ENCODE measurements at places on chromosomes 5 and 9.

DNA sequence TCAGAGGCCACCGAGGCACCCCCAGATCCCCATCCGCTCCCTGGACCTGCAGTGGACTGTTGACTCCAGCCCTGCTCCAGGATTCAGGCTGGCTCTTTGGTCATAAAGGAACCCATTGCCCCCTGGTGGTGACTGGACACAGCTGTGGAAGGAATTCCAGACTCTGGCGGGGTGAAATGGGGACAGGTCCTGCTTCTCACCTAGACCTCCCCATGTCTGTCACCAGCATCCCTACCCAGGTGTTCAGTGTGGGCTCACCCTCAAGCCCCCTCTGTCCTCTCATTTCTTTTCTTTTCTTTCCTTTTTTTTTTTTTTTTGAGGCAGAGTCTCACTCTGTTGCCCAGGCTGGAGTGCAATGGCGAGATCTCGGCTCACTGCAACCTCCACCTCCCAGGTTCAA is 25.5 kb upstream of the STXBP1 start:
- DNase-seq = peak; percentile 78

DNA sequence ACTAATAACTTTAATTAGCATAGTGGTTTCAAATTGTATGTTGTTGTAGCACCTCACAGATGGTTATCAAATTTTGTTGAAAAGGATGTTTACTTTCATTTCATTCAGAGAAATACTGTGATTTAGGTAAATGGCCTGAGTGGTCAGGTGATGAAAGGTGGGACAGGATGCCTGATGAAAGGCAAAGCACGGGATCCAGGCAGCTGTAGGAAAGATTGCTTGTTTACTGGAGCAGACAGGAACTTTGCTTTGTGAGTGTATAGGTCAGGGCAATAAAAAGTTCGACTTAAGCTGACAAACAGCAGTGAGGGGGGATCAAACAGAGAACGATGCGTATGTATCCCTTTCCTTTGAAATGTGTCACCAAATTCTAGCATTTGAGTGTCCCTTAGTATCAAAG is 19.0 kb downstream of the KIAA1958 start:
- DNase-seq = no peak

- no peak for DNase-seq
These were observed 33.5 kb downstream of the INSYN2B start for GRCh38 chr5:169946743-169947295.

GRCh38 chr5:102668220-102668932 is 86.7 kb upstream of the PAM start:
- no peak for DNase-seq

GRCh38 chr5:88391116-88391515 is 122.5 kb upstream of the TMEM161B start:
- no peak for DNase-seq

GRCh38 chr5:31783731-31784130 is 144.8 kb downstream of the PDZD2 start:
- no peak for DNase-seq

- DNase-seq = no peak
These were observed 222.2 kb downstream of the NDUFS4 start for GRCh38 chr5:53782620-53783019.

- DNase-seq = no peak
These were observed 133.3 kb upstream of the ELL2 start for GRCh38 chr5:96094904-96095303.

GRCh38 chr5:162573758-162574157 is 506.2 kb downstream of the GABRG2 start:
- DNase-seq = no peak

GRCh38 chr5:82698026-82698425 is 379.2 kb downstream of the TMEM167A start:
- no peak for DNase-seq

DNA sequence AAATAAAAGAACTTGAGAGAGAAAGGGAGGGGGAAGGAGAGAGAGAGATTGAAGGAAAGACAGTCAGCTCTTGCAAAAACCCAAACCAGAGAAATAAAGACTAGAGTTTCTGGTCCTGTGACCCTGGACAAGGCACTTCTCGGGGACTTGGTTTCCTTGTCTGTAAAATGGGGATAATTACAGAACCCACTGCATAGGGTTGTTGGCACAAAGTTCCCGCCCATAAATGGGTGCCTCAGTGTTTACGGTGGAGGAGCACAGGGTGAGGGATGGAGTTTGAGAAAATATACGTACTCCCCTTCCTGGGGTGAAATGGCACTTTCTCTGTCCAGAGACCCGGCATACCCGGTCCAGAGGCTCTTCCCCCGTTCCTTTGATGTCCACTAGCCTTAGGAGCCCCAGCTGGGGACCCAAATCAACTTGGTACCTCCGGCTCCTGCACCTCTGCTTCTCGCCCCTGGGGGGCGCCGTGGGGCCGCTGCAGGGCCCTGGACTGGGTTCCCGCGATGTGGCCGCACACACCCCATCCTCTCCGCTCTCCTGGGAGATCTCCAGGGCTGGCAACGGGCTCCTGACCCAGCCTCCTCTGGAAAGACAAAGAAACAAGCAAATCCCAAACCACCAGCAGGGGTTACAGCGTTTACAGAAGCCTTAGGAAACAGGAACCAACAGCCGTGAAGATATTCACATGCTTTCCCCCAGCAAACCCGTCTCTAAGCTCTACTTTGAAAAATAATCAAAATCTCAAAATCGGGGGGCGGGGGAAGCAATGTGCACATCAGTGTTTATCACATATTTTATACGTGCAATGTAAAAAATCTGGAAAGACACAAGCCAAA is 26.3 kb downstream of the PTGES start:
- DNase-seq = peak; percentile 87

DNA sequence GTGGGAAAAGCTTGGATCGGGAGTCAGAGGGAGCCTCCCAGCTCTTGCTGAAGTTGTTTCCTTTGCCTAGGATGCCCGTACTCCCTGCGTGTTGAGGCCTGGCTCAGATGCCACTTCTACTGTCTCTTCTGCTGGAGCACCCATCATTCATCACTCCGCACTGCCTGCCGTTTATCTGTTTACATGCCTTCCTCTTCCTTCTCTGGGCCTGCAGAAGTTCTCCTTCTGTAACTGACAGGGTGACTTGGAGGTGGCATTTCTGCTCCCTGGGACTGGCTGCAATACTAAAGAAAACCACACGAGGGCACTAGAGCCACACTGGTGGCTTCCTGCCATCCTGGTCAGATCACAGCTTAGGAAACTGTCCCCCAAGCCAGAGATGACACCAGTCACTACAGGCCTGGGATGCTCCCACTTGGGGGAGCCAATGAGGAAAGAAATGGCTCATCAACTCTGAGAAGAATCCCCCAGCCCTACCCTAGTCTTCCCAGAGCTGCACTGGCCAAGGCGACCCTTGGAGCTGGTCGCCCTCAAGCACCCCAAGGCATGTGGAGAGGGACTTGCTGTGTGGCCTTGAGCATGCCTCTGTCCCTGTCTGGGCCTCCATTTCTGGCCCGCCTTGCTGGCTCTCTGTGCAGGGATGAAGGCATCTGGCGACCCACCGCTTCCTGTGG is 9.7 kb upstream of the SLC25A51 start:
- peak; percentile 85 for DNase-seq

DNA sequence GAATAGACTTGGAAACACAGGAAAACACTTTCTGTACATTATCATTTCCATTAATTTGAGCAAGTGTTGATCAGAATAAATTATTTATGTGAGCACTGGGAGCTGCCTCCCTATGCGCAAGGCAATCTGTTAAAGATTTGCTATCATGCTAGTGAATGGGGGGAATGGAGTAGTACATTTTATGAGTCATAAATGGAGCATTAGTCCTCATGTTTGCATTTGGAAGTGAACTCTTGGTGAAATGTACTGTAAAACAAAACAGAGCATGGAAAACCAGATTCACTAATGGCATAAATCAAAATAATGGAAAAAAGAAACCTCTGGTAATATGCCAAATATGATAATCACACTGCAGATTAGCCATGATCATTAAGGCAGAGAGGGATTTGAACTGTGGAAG is 40.5 kb upstream of the TMC1 start:
- no peak for DNase-seq

DNA sequence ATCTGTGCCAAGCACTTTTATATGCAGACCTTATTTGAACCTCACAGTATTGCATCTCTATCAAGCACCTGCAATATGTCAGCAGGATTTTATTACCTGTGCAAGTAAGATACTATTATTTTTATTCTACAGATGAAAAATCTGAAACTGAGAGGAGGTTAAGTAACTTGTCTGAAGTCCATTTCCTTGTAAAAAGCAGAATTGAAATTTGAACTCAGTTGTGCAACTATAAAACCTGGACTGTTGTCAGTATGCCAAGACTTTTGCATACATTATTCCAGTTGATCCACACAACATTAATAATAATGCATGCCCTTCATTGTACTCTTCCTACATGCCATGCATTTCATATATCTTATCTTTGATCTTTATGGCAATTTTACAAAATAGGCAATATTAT is 82.2 kb upstream of the BRINP1 start:
- no peak for DNase-seq

GRCh38 chr5:94847019-94847418 is 228.6 kb downstream of the SLF1 start:
- DNase-seq = no peak

- DNase-seq = no peak
These were observed 727 bp downstream of the TRIM7 start for GRCh38 chr5:181204113-181204825.

GRCh38 chr5:14685757-14686156 is 21.2 kb downstream of the OTULIN start:
- DNase-seq = peak; percentile 67

- no peak for DNase-seq
These were observed 47.7 kb downstream of the SH3TC2 start for GRCh38 chr5:149015126-149015525.

GRCh38 chr5:74135033-74135432 is 505.5 kb downstream of the ENC1 start:
- DNase-seq = no peak
